ENCODE measurements at places on chromosomes 6 and 20.

- DNase-seq = no peak
Measured at GRCh38 chr20:34748709-34749108, 44.6 kb downstream of the TP53INP2 start.

- no peak for DNase-seq
Measured at GRCh38 chr6:39685489-39685826, 39.8 kb downstream of the KIF6 start.

- no peak for DNase-seq
Measured at GRCh38 chr20:58523971-58524315, 8.7 kb upstream of the APCDD1L start.

DNA sequence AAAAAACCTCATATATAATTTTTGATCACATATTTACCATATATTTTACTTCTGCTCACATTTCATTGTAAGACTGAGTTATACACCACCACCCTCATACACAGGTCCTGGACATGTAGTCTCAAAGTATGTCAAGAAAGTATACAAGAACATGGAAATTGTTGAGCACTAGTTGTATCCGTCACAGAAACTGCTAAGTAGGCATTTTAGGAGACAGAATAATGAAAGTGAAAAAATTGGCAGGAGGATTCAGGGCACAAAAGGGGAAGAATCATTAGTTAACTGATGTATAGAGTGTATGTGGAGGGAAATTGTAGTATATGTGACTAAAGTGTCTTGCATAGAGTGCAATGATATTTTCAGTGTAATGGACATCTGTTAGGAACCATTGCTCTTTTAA lies 458.8 kb downstream of the TFAP2B start:
- DNase-seq = no peak

GRCh38 chr6:110475066-110475653 lies 1.3 kb downstream of the SLC22A16 start:
- DNase-seq = no peak

- DNase-seq = no peak
Measured at GRCh38 chr6:71452697-71453370, 164.2 kb downstream of the OGFRL1 start.

DNA sequence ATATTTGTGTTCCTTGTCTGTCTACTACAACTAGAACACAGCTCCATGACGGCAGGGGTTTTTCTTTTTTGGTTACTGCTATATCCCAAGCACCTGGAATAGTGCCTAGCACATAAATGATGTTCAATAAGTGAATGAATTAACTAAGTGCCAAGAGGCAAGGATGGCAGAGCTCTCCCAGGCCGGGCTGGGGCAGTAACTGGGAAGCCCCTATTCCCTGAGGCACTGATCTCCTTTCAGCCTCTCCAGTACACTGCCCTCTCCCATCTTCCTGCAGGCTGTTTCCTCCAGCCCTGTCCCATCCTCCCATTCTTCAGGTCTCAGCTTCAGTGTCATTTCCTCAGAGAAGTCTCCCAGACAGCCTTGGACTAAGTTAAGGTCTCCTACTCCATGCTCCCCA lies 29.0 kb upstream of the SPDEF start:
- DNase-seq = no peak

DNA sequence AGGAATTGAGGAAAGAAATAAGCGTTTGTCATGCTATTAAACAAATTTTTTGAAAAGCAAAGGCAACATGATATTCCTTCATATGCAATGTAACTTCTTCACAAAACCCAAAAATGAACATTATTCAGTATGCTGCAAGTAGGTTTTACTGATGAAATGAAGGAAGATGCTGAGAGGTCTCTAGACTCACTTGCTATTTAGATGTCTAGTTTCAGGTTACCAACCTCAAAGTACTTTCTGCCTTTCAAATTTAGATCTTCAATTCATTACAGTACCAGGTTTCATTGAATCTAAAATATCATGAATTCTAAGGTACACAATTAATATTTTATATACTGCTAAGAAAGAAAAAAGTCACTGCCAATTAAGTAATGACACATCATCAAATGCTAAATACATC lies 39.9 kb downstream of the MYO6 start:
- no peak for DNase-seq

DNA sequence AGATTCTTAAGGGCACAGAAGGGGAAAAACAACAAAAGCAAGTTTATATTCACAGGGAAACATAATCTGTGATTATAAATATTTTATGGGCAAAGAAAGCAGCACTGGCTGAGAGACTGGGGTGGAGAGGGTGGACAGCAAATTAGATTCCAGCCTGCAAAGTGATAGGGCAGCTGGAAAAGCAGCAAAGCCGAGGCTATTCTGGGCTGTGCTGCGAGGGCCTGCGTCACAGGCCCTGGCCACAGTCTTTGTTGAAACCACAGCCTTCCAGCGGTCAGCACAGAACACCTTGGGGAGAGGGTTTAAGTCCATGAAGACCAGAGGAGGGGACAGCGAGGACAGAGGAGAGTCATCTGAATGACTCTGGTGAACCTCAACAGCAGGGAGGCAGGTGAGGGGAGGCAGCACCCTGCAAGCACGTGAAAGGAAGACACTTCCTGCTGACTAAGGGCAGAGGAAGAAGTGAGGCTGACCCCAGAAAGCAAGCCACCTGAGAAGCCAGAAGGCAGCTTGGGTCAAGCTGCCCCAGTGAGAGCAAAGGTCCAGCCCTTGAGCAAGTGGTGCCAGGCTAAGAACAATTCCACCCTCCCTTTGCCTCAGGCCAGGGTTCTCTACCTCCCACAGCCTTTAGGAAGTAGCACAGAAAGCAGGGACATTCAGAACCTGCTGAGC lies 17.1 kb downstream of the MRPL14 start:
- no peak for DNase-seq

DNA sequence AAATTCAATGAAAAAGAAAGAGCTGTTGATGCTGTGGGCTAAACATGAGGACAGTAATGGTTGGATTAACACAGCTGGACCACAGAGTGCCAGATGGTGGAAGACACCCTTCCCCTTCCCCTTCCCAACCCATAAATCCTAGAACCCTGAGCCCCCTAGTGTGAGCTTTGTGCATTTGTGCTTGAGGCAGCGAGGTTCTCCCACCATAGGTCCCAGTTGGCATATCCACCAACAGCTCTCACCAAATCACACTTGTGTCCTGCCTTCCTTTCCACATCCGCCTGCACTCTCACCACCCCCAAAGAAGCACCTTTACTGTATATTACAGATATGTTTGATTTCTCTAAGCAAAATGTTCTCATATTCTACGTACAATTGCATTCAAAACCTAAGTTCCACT lies 32.8 kb upstream of the HBS1L start:
- DNase-seq = no peak

DNA sequence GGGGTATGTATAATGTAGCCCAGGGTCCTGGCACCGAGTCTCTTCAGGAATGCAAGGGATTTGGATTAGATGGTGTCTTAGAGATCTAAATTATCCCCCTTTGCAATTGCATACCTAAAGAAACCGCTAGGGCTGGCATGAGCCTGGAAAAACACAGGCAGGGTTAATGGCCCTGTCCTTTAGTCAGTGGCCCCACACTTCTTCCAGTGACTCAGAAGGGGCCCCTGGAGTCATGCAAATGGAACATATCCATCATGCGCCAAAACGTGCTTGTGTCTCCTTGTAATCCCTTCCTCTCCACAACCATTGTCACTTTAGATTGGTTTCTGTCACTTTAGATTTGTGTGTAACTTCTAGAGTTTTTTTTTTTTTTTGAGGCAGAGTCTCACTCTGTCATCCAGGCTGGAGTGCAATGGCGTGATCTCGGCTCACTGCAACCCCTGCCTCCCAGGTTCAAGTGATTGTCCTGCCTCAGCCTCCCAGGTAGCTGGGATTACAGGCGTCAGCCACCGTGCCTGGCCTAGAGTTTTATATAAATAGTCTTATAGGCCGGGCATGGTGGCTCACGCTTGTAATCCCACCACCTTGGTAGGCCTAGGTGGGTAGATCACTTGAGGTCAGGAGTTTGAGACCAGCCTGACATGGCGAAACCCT lies 8.7 kb upstream of the MYBL2 start:
- DNase-seq = no peak

DNA sequence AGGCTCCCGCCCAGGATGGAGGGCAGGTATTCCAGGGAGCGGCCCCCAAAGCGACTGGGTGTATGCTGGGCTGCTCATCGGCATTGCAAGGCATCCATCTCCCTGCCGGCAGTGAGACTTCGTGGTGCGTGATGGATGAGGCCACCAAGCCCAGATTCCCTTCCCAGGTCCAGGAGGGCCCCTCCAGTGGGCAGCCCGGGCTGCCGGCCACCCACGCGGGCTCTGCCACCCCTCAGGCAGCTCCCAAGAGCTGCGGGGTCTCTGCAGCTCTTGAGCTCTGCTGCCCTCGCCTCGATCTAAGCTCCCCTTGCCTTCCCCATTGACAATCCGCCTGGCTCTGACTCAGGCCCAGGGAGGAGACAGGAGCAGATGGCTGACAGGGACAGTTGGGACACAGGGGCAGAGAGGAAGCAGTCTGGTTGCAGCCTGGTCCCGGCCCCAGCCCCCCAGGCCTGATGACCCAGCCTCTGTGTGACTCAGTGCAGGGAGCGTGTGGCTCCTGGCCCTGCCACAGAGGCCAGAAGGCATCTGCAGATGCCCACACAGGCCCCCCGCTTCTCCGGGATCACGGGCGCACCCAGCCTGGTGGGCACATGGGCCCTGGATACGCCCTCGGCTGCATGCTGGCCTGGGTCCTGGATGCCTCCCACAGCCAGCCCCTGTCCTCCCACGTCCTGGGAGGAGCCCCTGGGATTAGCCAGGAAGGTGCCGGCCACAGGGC lies 33.0 kb downstream of the SLCO4A1 start:
- DNase-seq = no peak

DNA sequence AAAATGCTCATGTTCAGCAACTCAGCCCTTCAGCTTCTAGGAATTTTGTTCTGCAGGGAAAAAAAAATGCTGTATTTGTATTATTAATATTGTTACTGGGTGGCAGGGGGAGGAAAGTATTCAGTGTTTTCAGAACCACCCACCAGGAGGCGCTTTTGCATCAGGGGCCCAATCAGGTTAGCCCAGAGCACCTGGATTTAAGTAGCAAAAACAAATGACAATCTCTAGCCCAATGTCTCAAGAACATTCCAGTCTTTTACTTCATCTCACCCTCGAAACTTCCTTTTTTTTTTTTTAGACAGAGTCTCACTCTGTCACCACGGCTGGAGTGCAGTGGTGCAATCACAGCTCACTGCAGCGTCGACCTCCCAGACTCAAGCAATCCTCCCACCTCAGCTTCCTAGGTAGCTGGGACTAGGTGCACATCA lies 635 bp upstream of the C20orf203 start:
- DNase-seq = peak; percentile 55

- DNase-seq = no peak
Measured at GRCh38 chr20:35120012-35120701, 27.0 kb downstream of the EDEM2 start.

GRCh38 chr6:132954936-132955335 lies 140.6 kb downstream of the RPS12 start:
- no peak for DNase-seq

DNA sequence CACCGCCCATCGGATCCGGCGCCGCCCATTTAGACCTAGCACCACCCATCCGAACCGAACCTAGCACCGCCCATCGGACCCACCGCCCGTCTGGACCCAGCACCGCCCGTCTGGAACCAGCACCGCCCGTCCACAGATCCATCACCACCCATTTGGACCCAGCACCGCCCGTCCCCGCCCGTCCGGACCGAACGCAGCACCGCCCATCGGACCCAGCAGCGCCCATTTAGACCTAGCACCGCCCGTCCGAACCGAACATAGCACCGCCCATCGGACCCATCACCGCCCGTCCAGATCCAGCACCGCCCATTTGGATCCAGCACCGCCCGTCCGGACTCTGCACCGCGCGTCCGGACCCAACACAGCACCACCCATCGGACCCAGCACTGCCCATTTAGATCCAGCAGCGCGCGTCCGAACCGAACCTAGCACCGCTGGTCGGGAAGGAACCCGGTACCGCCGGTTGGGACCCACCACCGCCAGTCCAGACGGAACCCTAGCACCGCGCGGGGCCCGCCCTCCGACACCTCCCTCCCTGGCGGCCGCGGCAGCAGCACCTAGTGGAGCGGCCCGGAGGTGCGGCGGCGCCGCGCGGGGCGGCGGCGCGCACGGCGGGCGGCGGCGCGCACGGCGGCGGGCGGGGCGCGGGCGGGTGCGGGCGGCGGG lies 348 bp upstream of the AFDN start:
- DNase-seq = peak; percentile 57

GRCh38 chr6:12129523-12129922 lies 117.4 kb downstream of the HIVEP1 start:
- no peak for DNase-seq

DNA sequence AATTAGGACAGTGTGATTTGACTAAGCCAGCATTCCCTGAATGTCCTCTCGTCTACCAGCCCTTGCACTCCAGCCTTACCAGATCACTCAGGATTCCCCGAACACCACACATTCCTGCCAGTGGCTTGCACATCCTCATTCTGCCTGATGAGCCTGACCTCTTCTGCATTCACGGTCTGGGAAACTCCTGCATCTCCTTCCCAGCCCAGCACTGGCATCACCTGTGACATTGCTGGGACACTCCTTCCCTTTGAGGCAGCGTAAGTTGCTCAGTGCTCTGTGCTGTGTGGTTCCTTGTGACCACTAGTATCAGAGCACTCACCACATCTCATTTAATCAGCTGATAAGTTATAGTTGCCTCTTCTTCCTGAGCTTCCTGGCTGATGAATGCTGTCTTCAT lies 17.3 kb downstream of the NCOA7 start:
- no peak for DNase-seq

- no peak for DNase-seq
Measured at GRCh38 chr6:41716516-41717391, 18.7 kb downstream of the TFEB start.

DNA sequence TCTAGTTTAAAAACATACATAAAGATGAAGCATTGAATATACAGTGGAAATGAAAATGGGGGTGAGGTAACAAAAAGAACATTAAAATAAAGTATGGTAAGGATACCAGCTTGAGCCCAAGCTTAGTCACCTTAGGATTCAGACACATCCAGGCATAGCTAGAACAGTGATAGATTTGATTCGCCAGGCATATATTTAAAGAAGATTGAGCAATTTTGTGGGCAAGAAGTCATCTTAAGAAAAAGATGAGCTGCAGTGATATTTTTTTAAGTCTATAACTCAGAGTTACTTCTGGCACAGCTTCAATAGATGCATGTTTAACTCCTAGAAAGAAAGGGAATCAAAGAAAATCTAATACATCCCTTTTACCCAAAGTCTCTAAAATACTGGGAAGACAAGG lies 97.9 kb downstream of the BMP5 start:
- no peak for DNase-seq
